ENCODE measurements at places on chromosomes 16 and 17.

DNA sequence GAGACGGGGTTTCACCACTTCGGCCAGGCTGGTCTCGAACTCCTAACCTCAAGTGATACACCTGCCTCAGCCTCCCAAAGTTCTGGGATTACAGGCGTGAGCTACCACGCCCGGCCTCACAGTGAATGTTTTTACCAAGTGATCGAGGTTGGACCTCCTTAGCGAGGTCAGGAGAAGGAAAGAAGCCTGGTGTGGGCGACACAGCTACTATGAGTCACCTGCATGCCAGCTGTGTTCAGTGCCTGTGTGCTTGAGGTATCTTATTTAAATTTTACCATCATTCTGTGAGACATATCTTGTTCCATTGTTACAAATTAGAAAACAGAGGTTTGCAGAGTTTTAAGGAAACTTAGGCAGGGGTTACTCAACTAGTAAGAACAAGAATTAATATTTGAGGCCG, 174.8 kb upstream of the DYNLRB2 start:
- no peak for DNase-seq

GRCh38 chr17:557371-557770, 157.3 kb downstream of the VPS53 start:
- no peak for DNase-seq

DNA sequence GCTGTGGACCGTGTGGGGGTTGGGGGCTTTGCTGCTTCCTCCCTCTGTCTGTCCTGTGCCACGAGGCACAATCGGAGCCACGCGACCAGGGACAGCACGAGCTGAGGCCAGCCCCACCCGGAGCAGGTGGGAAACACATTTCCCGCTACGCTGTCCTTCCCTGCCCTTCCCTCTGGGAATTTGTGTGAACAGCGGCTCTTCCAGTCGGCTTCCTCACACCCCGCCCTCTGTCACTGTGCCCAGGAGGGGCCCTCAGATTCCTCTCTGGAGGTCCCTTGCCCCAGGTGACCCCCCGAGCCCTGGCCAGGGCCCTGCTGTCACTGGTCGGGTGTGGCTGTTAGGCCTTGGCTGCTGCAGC, 19.6 kb downstream of the SPIRE2 start:
- no peak for DNase-seq

- no peak for DNase-seq
Measured at GRCh38 chr16:6157806-6158205, 1060.2 kb upstream of the EEF2KMT start.

DNA sequence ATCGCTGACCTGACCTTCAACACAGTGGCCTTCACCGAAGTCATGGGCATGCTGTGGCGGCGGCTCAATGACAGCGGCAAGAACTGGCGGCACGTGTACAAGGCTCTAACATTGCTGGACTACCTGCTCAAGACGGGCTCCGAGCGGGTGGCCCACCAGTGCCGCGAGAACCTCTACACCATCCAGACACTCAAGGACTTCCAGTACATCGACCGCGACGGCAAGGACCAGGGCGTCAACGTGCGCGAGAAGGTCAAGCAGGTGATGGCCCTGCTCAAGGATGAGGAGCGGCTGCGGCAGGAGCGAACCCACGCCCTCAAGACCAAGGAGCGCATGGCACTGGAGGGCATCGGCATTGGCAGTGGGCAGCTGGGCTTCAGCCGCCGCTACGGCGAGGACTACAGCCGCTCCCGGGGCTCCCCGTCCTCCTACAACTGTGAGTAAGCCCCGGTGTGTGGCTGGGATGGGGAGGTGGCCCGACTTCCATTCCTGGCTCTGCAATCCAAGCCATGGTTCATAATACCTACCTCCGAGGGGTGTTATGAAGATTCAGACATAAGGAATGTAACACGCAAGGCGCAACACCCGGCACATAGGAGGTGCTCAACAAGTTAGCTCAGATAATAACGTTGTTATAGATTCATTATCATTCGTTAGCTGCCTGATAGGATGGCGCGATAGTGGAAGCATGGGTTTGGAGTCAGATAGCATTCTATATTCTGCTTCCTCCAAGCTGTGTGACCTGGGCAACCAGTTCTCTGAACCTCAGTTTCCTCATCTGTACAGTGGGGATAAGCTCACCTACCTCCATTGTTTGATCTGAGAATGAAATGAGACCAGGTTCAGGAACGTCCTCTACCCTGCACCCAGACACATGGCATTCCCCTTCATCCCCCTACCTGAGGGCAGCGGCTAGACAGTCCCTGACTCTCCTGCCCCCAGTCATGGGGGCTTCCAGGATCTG, 4.4 kb downstream of the EPN3 start:
- no peak for DNase-seq

- DNase-seq = no peak
Measured at GRCh38 chr16:19689342-19689741, 28.7 kb downstream of the KNOP1 start.

- DNase-seq = no peak
Measured at GRCh38 chr17:57582881-57583756, 162.0 kb downstream of the CCDC182 start.

- DNase-seq = no peak
Measured at GRCh38 chr17:20091174-20092029, 82.2 kb downstream of the SPECC1 start.

DNA sequence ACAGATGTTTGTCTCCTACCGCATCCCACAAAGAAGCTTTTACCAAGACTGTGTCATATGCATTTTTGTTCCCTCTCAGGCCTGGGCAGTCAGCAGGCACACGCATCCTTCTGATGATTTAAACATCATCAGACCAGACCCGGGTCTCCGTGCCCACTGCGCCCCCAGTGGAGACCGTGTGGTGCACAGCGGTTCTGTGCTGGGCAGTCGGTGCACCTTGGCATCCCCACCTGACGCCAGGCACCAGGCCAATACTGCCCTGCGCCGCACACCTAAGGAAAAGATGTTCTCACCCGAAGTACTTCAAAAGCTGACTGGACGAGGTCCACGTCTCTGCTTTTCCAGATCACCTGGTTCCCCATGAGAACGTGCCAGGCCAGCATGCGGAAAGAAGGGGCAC, 10.6 kb upstream of the PLD6 start:
- no peak for DNase-seq

GRCh38 chr17:51682115-51682514, 421.8 kb downstream of the UTP18 start:
- no peak for DNase-seq
